ENCODE measurements at places on chromosomes 4 and X. TPM values are rescaled to one million over a fixed set of nuclear protein-coding genes. Genes with fewer than 3 reads are reported as not detected.

- no peak for DNase-seq
Measured at GRCh38 chr4:27986476-27986875, 1125.8 kb downstream of the STIM2 start.

- no peak for DNase-seq
Measured at GRCh38 chr4:114684462-114684861, 85.9 kb downstream of the UGT8 start.

- no peak for DNase-seq
Measured at GRCh38 chr4:1336088-1336491, 10.9 kb upstream of the UVSSA start.

- no peak for DNase-seq
Measured at GRCh38 chrX:71994601-71995000, 84.0 kb downstream of the NHSL2 start.

GRCh38 chrX:14266705-14267104, 237.0 kb upstream of the GEMIN8 start:
- no peak for DNase-seq

DNA sequence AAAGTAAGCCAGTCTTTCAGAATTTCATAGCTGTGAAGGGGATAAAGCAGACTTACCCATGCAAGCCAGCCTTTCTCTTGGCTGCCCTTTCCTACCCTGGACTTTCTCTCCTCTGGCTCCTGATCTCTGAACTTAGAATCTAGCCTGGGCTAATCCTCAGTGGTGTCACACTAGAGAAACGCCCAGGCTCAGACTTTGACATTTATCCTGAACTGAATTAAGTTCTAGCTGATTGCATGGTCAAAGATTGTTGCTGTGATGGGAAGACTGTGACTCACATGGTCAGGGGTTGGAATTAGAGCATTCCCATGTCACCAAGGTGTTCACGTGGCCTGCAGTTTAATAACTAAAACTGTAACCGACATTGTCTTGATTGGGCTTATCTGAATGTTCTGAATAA, 469.5 kb upstream of the FAT1 start:
- DNase-seq: no peak

GRCh38 chr4:17218786-17219185, 293.1 kb downstream of the QDPR start:
- DNase-seq: no peak

DNA sequence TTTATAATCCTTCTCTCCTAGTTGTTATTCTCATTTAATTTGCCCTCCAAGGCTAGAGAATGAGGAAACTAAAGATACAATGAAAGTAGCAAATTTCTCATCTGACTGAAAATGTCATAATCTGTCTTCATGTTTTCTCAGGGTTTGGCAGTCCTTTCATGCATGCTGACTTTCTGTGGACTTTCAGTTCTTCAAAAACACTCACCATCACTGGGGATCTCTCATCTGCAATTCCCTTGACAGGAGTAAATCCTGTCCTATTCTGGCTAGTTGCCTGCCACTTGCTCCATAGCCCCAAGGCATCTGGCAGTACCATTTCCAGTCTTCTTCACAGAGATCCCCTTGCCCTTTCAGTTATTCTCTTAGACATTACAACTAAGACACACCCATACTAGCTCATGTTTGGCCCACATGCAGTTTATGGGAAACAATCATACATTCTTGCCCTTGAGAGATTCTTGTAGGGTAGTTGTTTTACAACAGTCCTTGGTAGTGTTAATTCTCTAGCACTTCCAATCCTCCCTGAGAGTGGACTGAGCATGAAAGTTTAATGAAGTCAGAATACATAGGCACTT, 449.7 kb upstream of the KLHL4 start:
- no peak for DNase-seq

DNA sequence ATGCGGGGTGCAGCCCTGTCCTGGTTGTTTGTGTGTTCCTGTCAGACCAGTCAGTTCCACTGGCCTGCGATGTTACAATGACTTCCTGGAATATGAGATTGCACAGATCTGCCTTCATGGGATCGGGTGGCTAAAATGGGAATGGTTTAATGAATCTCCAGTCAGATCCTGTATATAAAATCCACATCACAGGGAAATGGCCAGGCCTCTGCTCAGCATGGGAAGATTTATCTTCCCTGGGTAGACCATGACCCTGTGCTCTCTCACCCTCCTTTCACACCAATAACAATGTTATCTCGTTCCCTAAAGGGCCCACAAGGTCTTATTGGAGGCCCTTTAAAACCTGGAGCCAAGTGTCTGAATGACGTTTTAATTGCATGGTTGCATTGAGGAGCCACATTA, 307.4 kb downstream of the RAB28 start:
- no peak for DNase-seq

GRCh38 chrX:40144576-40144975, 46.8 kb upstream of the BCOR start:
- DNase-seq: peak; percentile 44

GRCh38 chr4:4299006-4299405, 9.0 kb downstream of the ZBTB49 start:
- DNase-seq: no peak

- no peak for DNase-seq
Measured at GRCh38 chr4:93103042-93103441, 725.5 kb upstream of the ATOH1 start.

GRCh38 chr4:120858776-120859175, 63.8 kb downstream of the PRDM5 start:
- no peak for DNase-seq

DNA sequence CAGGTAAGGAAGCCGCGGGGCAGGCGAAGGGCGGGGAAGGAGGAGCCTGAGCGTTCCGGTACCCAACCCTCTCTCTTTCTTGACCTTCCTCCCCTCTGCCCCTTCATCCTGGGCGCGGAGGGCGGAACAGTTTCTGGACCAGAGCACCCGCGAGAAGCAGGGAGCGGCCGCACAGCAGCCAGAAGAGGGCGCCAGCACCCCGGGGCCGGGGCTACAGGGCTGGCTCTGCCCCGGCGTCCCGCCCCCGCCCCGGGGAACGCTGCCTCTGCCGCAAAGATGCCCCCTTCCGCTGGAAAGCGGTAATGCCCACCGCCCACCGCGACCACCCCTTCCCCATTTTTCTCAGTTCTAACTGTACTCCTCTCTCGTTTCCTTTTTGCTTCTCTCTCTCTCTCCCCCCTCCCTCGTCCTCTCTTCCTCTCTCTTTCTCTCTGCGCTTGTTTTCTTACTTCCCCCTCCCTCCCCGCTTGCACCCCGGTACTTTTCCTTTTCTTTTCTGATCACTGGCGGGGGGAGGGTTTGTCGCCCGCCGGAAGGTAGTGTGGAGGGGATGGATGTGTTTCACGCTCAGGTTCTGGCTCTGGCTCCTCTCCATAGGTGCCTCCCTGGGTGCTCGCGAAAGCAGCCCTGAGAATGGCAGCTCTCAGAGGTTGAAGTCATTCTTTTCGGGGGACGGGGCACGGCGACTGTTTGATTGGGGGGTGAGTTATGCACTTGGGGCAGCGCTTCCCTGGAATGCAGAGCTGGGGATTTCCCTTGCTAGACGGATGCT, 13.1 kb upstream of the PRDM8 start:
- peak; percentile 93 for DNase-seq

- peak; percentile 7 for DNase-seq
Measured at GRCh38 chrX:78886550-78886949, 58.6 kb upstream of the P2RY10 start.

DNA sequence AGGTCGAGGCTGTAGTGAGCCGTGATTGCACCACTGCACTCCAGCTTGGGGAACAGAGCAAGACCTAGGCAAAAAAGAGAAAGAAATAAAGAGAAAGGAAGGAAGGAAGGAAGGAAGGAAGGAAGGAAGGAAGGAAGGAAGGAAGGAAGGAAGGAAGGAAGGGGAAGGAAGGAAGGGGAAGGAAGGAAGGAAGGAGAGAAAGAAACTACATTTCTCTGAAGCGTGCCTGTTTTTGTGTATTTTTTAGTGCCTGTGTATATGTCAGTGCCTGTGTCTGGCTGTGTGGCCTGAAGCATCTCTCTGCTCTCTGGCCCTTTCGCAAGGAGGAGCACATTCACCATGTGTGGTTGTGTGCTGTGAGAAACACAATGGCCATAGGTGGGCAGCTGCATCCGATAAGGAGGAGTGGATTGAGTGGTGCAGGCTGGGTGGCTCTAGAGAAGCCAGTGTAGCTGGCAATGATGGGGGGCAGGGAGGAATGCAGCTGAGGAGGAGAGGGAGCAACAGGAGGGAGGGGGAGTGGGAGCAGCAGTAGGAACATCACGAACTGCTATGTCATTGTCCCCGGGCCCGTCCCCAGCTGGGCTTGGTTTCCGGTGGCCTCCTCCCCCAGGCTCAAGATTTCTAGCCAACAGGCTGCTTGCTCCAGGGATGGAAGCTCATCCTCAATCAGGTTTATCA, 11.4 kb downstream of the SYN1 start:
- peak; percentile 44 for DNase-seq

- no peak for DNase-seq
Measured at GRCh38 chr4:173538909-173539445, 8.9 kb upstream of the HAND2 start.

- no peak for DNase-seq
Measured at GRCh38 chr4:169080981-169081380, 70.9 kb upstream of the CBR4 start.

- DNase-seq: no peak
Measured at GRCh38 chrX:110415440-110416170, 57.0 kb downstream of the RTL9 start.

DNA sequence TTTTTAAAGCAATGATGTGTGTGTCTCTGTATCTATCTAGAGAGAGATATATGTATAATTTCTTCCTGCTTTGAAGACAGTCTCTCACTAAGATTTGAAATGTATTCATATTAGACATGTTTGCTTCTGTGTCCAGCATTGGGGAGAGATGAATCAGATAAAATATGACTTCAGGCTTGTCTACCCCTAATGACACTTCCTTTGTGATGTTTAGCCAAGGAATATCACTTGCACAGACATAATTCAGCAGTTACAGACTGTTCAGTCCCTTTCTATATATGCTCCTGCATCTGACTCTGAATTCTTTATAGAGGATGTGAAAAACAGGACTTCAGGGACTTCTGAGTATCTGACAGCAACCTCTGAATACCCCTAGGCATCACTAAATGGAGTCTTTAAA, 158.4 kb downstream of the DCLK2 start:
- no peak for DNase-seq

GRCh38 chr4:179372242-179372641, 1930.0 kb upstream of the AGA start:
- DNase-seq: no peak

DNA sequence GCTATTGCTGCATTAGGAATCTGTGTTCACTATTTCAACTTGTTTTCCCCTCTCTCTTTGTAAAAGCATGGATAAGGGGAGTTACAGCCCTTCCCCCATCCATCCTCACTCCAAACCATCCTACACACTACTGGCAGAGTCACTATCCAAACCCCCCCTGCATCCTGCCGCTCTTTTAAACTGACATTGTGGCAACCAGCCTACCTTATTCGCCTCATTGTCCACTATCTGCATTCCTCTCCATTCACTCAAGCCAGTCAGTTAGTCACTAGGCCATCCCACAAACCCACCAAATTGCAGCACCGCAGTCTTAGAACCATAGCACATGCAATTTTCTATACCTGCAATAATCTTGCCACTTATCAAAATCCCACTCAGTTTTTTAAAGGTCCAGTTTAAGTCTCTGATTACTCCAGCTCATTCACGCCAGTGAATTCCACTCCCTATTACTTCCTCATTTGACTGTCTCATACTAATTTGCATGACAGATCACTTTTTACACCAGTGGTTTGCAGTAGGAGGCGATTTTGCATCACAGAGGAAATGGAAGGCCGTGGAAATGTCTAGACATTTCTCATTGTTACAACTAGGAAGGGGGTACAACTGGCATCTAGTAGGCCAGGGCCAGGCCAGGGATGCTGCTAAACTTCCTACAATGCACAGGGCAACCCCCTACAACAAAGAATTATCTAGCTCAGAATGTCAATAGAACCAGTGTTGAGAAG, 181.8 kb downstream of the HS6ST2 start:
- DNase-seq: no peak

DNA sequence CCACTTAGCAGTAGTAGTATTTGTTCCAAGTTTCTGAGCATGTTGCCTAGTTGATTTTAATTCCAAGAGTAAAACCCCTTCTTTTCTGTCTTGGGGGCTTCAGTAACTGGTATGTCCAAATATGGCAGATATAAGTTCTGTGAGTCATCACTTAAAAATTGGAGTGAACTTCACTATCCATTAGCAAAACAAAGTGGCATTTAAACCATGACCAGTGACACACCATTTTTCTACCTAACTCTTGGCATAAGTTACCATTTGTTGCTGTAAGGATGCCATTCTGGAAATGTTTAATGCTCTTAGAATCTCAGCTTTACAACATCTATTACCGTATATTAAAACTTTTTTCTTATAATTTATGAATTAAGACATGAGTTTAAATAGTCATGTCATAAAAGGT, 102.0 kb downstream of the CBR4 start:
- no peak for DNase-seq

- no peak for DNase-seq
Measured at GRCh38 chr4:55485821-55486220, 60.9 kb downstream of the CLOCK start.

DNA sequence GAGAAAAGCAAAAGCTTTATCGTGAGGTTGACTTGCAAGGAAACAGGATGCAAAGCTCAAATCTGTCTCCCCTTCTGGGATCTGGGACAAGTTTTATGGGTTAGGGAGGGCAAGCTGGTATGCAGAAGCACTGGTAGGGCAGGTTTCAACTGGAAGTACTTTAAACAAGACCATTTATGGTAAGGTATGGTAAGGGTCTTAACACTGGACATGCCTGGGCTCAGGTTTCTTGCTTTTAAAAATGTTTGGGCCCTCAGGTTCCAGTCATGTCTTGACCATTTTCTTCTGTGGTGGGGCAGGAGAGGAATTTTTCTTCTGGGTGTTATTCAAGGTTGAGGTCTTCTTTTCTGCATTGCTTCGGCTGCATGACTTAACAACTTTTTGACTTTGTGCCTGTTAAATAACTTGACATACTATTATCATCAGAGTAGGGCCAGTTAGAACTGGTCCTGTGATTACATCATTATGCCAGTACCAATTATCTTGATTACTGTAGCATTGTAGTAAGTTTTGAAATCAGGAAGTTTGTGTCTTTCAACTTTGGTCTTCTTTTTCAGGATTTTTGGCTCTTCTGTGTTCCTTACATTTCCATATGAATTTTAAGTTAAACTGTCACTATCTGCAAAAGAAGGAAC, 33.7 kb downstream of the CD38 start:
- DNase-seq: no peak

- peak; percentile 36 for DNase-seq
Measured at GRCh38 chr4:10893395-10893794, 208.8 kb upstream of the CLNK start.

GRCh38 chr4:146522869-146523205, 1.1 kb upstream of the SLC10A7 start:
- DNase-seq: no peak

- DNase-seq: peak; percentile 45
Measured at GRCh38 chr4:2286904-2287593, 25.1 kb upstream of the MXD4 start.

Gene ZAR1
- not detected for total RNA-seq

Gene UGT2B10
- total RNA-seq: not detected

Gene CLCN5
- 8.7 TPM for total RNA-seq

Gene PPEF1
- 0.34 TPM for total RNA-seq

Gene CHRDL1
- 15.5 TPM for total RNA-seq

Gene SAGE1
- not detected for total RNA-seq

Gene ARX
- total RNA-seq: 5.3 TPM

Gene SLIT2
- total RNA-seq: 1.2 TPM

Gene GPC4
- 23.6 TPM for total RNA-seq

Gene SATL1
- total RNA-seq: 0.09 TPM
